ENCODE measurements at places on chromosomes 2 and 18. TPM values are rescaled to one million over a fixed set of nuclear protein-coding genes. Genes with fewer than 3 reads are reported as not detected.

Gene ZAP70
- total RNA-seq, result not detected

Gene CNRIP1
- not detected for total RNA-seq

Gene DAPL1
- 1.2 TPM for total RNA-seq

Gene TPRKB
- 18.2 TPM for total RNA-seq

Gene SERTAD2
- total RNA-seq, result 24.2 TPM

Gene ZNF519
- 3.8 TPM for total RNA-seq

Gene LDLRAD4
- not detected for total RNA-seq

Gene ADD2
- total RNA-seq, result not detected

Gene SRD5A2
- total RNA-seq, result under 0.01 TPM

Gene CHAC2
- 11.2 TPM for total RNA-seq

Gene ARHGEF33
- 0.33 TPM for total RNA-seq

Gene SPDYA
- 1.2 TPM for total RNA-seq

Gene TFCP2L1
- total RNA-seq, result 174 TPM

Gene C2orf66
- total RNA-seq, result 0.50 TPM

Gene RFTN2
- not detected for total RNA-seq

Gene REG3G
- not detected for total RNA-seq

Gene EIF2AK3
- total RNA-seq, result 25.1 TPM

Gene ZNF521
- not detected for total RNA-seq

Gene COL3A1
- not detected for total RNA-seq

Gene SPR
- 24.5 TPM for total RNA-seq

Gene SMARCAL1
- 12.8 TPM for total RNA-seq

Gene CTAGE1
- not detected for total RNA-seq

Gene CCDC141
- total RNA-seq, result not detected

Gene TOGARAM2
- total RNA-seq, result not detected

Gene ELOA2
- not detected for total RNA-seq

Gene EFHD1
- 2.0 TPM for total RNA-seq

Gene TGFA
- total RNA-seq, result 59.2 TPM
